ENCODE measurements at places on chromosomes 3 and 15. TPM values are rescaled to one million over a fixed set of nuclear protein-coding genes. Genes with fewer than 3 reads are reported as not detected.

Gene SCN5A
- total RNA-seq = not detected

Gene RAD51
- total RNA-seq = 1.5 TPM

Gene ZBED2
- 3.2 TPM for total RNA-seq

Gene GPR62
- total RNA-seq = not detected

Gene STIMATE
- 20.9 TPM for total RNA-seq

Gene TUSC2
- total RNA-seq = 22.5 TPM

Gene FBXW12
- not detected for total RNA-seq

Gene HCLS1
- 2.0 TPM for total RNA-seq

Gene PTPRG
- 31.2 TPM for total RNA-seq

Gene ZNF502
- total RNA-seq = 6.0 TPM

Gene RLBP1
- total RNA-seq = 0.17 TPM

Gene JAGN1
- total RNA-seq = 30.4 TPM

Gene TNFAIP8L3
- 3.6 TPM for total RNA-seq
